WTC11 (cell line): ENCODE measurements at places on chromosomes 5 and 9.

GRCh38 chr5:122831984-122832383 lies 13.4 kb upstream of the SNX24 start:
- DNase-seq, result no peak

- DNase-seq, result no peak
These were observed 915 bp downstream of the HSDL2 start for GRCh38 chr9:112380825-112381221.

GRCh38 chr5:43049236-43049635 lies 9.1 kb upstream of the ANXA2R start:
- DNase-seq, result no peak

DNA sequence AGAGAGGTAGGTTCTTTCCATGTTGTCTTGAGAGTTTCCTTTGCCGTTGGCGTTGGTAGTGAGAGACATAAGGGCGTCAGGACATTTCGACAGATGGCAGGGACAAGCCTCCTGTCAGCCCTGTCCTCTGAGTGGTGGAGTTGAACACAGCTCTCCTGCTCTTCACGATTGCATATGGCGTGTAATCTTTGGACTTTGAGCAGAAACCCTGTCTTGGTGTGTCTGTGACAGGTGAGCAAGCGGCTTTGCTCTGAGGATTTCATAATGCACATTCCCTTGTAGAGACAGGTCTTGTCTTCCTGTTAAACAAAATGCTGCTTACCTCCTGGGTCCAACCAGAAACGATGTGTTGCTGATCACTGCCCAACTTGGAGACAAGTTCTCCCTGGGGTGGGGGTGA lies 146.5 kb downstream of the NXNL2 start:
- no peak for DNase-seq

GRCh38 chr5:118611332-118611945 lies 376.9 kb downstream of the DTWD2 start:
- peak; percentile 52 for DNase-seq

DNA sequence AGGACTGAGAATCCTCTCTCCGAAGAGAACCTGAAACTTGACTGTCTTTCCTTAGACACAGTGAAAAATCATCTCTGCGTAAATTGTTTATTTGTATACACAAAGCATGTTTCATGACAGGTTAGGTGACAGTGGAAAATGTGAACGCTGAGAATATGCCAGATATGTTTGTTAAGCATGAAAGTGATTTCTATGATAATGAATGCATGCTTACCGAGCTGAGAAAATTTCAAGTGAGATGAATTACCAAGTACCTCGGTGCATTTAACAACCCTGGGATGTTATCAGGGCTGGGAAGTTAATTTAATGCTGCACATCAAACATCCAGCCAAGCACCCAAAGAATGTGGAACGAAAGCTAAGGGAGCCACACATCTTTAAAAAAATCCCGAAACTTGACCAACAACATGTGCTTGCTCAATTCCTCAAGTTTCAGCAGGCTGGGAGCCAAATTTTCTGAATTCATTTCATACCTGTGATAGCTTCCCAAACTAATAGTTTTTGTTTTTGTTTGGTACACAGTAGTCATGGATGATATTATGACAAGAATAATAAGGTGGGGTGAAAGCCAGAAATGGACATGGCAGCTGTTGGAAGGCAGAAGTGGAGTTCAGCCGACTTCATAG lies 336.9 kb downstream of the ARHGEF28 start:
- DNase-seq, result no peak

GRCh38 chr5:175599210-175599609 lies 58.7 kb upstream of the HRH2 start:
- DNase-seq, result no peak

- DNase-seq, result no peak
These were observed 206.1 kb downstream of the RGS3 start for GRCh38 chr9:113669522-113670115.

- DNase-seq, result no peak
These were observed 43.1 kb upstream of the TTC39B start for GRCh38 chr9:15349892-15350761.

DNA sequence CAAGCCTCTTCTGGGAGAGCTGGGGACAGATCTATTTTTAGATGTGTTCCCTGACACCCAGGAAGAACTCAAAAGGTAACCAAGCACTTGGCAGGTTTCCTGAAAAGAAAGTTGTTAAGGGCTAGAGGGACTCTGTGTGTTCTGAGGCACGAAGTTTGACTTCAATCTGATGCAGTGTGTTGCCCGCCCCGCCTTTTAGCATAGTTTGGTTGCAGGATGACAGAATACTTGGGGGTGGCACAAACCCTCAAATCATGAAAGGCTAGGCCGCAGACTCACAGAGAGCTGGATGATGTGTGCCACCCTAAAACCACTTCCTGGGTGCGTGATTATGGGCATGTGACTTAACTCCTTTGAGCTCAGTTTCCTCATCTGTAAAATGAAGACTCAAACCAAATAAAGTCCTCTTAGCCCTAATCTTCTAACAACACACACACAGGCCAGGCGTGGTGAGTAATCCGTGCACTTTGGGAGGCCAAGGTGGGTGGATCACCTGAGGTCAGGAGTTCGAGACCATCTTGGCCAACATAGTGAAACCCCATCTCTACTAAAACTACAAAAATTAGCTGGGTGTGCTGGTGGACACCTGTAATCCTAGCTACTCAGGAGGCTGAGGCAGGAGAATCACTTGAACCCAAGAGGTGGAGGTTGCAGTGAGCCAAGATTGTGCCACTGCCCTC lies 12.8 kb upstream of the NDFIP1 start:
- no peak for DNase-seq

DNA sequence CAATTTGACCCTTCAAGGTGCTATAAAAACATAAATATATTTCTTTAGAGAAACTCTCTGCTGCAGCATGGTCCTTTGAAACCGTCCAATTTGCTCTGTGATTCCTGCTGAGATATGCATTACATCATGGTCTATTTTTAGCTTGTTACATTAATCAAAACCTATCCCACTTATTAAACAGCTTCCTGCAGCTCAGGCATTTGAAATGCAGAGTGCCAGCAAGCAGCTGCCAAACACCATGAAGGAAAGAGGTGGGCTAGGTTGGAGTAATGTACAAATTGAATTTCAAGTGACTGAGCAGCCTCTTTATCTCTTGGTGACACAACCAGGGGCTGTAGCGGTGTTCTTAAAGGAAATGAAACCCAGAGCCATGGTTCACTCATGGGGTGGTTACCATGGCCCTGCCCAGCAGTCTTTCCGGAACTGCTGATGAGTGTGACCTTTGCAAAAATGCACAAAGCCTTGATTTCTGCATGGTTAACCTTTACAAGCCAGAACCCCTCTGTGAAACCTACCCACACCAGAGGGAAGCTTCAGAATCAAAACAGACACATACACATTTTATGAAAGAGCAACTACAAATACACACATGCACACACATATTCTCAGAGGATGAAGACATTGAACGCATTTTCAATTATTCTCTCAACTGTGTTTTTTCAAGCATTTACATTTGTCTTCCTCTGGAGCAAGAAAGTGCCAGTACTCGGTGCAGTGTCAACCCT lies 155.8 kb upstream of the ZNF608 start:
- no peak for DNase-seq

GRCh38 chr9:86925686-86926085 lies 21.6 kb downstream of the GAS1 start:
- no peak for DNase-seq

- DNase-seq, result no peak
These were observed 172.6 kb upstream of the PPP2R2B start for GRCh38 chr5:147051193-147051592.

DNA sequence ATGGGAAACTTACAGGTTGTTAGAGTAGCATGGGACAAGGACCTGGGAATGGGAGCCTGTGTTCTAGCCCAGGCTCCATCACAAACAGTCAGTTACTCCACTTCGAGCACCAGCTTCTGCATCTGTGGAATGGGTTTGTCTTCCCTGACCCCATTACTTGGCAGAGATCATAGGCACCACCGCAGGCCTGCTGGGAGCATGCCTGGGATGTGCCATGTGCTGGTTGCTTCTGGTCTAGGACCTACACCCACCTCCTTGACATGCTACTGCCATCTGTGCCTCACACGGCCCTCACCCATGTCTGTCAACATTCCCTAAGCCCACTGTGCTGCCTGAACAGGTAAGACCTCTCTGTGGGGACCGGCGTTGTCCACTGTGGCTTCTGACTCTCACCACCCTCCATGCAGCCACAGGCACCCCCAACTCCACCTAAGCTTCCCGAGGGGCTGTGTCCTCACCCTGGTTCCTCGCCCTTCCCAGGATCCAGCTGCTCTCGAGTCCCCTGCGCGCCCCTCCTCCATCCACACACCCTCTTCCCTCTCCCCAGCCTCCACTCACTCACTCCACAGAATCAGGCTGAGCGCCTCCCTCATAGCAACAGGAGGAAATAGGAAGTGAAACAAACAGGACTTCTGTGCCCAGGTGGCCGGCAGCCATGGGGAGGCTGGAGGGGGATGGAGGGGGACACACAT lies 85.9 kb upstream of the FAM120A start:
- peak; percentile 38 for DNase-seq

- no peak for DNase-seq
These were observed 132.2 kb downstream of the EBF1 start for GRCh38 chr5:158967541-158967940.

DNA sequence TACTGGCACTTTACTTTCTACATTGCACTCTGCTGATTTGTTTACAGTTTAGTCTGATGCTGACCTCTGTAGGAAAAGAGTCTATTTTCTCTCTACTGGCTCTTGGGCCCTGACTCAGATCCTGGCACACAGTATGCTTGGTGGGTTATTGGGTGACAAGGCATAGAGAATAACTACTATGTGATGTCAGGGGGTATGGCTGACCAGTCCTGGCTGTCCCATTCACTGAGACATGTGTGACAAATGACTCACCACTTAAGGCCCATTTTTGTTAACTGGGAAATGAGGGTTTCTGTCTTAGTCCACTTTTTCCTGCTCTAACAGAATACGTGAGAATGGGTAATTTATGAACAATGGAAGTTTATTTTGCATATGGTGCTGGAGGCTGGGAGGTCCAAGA lies 66.4 kb downstream of the DAPK1 start:
- no peak for DNase-seq

DNA sequence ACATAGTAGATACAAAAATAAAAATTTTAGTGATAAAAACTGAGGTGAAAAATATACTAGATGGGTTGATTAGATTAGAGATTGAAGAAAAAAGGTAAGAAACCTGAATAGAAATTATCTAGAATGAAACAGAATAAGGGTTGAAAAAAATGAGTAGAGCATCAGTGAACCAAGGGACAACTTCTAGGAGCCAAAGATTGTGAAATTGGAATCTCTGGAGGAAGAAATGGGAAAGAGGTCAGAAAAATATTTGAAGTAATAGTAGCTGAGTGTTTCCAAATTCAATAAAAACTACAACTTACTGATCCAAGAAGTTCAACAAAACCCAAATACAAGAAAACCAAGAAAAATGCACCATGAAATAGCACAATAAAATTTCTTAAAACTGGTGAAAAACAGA lies 116.6 kb upstream of the STARD4 start:
- DNase-seq, result no peak

GRCh38 chr5:97844797-97845196 lies 661.8 kb upstream of the RIOK2 start:
- peak; percentile 57 for DNase-seq

- peak; percentile 53 for DNase-seq
These were observed 98.4 kb downstream of the FGF1 start for GRCh38 chr5:142587354-142587965.

GRCh38 chr5:56818450-56819037 lies 3.2 kb downstream of the MAP3K1 start:
- DNase-seq, result no peak

DNA sequence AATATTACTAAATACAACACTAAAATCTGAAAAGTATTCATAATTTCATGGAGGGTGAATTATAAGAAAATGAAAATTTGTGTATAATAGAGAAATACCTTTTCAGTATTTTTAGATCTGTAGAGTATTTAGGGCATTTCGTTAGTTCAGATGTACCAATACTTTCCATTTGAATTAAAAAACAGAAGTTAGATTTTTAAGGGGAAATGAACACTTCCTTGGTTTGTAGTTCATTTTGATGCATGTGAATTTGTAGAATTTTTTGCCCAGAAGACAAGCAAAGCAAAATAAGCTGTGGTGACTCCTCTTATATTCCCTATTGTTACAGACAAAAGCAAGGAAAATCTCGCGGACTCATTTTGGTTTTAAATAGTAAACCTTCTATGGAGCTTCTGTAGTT lies 209.0 kb upstream of the RPS23 start:
- no peak for DNase-seq

- no peak for DNase-seq
These were observed 4.8 kb downstream of the CWC27 start for GRCh38 chr5:64773533-64773932.

GRCh38 chr5:87400305-87400899 lies 12.3 kb downstream of the CCNH start:
- no peak for DNase-seq

- DNase-seq, result no peak
These were observed 14.5 kb downstream of the ADAM19 start for GRCh38 chr5:157561110-157561509.

DNA sequence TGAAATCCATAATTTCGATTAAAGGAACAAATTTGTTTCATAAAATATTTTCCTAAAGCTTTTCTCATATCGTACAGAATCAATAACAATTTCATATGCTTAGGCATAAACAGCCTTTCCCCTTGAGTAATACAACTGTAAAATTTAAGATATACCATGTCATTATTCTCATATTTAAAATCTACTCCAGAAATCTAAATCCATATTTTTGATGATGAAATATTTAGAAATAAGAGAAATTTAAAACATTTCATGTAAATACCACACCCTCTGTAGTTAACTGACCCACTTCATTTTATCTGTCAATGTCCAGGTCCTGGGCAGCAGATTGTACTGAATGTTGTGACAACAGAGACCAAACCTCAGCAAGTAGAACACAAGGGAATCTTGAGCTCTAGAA lies 5.1 kb downstream of the POC5 start:
- no peak for DNase-seq

DNA sequence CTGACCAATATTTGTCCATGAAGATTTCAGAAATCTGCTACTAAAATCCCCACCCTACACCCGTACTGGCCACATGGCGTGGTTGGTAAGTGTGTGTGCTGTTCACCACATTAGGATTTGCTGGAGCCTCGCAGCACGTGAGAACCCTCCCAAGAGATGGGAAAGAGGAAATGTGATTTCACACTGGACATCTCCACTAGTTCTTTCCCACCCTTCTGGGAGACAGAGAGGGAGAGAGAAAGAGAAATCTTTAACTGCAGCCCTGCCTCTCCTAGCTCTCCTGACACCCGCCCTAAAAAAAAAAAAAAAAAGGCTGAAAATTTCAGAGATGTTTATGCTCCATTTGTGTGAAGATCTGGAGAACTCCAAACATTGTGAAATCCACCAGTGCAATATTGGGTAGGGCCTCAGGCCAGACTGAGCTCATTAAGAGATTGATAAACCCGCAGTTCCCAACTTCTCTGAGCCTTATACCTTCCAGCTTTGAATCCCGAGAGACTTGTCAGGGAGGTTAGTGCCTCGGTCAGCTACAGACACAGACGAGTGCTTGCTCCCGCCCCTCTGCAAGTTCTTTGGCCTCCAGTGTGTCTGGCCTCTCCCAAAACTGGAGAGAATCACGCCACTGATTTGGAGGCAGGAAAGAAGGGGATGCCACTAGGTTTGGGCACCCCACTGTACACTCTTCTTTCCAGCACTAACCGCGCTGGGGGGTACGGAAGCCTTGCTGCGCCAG lies 1.9 kb downstream of the SPRY4 start:
- no peak for DNase-seq
